ENCODE measurements at places on chromosomes 16 and 17.

- DNase-seq, result no peak
Observed at GRCh38 chr17:79051306-79051705, 23.3 kb upstream of the ENGASE start.

GRCh38 chr17:41512546-41513167 lies 6.0 kb downstream of the KRT15 start:
- no peak for DNase-seq

- no peak for DNase-seq
Observed at GRCh38 chr17:69815406-69815805, 259.6 kb upstream of the KCNJ16 start.

GRCh38 chr17:12459736-12460135 lies 206.0 kb upstream of the MYOCD start:
- DNase-seq, result no peak

- no peak for DNase-seq
Observed at GRCh38 chr16:85698935-85699558, 10.3 kb upstream of the GINS2 start.

DNA sequence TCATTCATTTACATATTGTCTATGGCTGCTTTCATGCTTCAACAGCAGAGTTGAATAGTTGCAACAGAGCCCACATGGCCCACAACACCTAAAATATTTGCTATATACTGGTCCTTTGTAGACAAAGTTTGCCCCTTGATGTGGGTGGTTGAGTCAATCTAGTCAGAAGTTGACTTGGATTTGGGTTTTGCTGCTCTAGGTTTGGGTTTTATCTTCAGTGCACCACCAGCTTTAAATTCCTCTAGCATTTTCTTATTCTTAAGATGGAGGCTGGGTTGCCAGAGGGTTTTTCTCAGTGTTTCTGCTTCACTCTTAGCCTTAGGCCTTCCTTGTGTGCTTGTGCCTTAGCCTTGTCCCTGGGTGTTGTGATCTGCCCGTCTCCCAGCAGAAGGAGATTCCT lies 51.0 kb downstream of the CCDC182 start:
- DNase-seq, result no peak

DNA sequence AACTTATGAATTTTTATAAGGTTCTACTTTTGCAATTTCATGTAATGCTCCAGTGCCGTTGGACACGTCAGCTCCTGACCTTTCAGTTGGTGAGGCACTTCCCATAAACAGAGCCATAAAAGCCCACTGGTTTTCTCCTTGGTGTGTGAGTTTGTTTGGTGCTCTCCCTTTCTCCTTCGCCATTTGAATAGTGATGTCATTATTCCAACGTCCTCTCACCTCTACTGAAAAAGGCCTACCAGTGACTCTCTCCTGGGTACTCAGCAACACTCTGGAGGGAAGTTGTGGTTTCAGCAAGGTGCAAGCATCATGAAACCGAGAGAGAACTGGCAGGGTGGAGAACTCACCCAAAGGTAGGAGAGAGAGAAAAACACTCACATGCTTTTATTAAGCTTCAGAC lies 29.6 kb upstream of the HNF1B start:
- DNase-seq, result no peak

DNA sequence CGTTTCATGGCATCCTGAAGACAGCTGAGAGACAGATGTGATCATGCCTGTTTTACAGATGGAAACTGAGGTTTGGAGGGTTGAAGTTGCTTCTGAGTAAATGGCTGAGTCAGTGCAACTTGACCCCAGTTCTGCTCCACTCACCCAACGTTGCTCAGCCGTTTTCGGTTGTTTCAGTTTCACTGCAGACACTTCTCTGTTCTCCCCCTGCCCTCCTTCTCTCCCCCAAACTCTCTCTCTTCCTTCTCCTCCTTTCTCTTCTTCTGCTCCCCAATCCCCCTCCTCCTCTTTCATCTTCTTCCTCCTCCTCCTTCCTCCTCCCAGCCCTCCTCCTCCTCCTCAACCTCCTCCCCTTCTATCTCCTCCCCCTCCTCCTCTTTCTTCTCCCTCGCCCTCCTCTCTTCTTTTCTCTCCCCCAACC lies 9.4 kb upstream of the CEP20 start:
- DNase-seq, result no peak

DNA sequence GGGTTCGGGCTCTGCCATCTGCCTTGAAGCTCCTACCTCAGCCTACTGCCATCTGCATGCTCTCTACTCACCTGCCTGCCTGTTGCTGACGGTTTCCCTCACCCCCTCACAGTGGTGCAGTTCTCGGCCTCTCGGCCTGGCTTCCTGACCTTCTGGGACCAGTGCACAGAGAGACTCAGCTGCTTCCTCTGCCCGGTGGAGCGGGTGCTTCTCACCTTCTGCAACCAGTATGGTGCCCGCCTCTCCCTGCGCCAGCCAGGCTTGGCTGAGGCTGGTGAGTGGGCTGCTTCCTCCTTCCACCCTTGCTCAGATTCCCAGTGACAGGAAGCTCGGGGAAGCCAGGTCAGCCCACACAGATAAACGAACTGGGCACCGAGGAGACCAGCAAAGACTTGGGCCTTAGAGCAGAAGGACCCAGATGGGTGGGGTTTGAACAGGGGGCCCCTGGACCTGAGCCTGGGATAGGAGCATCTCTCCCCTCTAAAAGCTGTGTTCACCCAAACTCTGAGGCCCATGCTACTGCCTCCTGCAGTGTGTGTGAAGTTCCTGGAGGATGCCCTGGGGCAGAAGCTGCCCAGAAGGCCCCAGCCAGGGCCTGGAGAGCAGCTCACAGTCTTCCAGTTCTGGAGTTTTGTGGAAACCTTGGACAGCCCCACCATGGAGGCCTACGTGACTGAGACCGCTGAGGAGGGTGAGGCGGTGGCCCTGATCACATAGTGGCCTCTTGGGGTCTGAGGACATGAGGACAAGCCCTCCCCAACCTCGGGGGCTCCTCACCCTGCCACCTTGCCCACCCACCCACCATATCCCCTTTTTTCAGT lies 16.4 kb downstream of the RIPOR1 start:
- DNase-seq, result no peak

DNA sequence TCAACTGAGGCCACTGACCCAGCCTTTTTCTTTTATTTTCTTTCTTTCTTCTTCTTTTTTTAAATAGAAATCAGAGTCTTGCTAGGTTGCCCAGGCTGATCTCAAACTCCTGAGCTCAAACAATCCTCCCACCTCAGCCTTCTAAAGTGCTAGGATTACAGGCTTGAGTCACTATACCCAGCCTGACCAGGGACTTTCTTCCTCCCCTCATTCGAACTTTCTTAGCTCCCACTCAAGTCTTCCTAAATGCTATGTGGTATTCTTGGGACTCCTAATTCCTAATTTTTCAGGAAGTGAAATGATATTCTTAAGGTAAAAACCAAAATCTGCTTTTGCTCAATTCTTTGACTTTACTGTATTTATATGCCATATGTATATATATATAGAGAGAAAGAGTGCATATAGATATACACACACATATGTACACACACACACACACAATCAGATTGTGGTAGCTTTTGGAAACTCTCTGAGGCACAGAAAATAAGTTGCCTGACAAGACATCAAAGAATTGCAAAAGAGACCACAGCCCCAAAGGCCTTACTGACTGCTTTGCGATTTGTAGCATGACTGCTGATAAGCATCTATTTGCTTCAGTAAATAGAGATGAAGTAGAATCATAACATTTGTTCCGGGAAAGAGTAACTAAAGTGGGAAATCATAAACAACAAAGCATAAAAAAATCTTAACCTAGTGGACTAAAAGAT lies 9.5 kb upstream of the AMZ2 start:
- DNase-seq, result no peak

DNA sequence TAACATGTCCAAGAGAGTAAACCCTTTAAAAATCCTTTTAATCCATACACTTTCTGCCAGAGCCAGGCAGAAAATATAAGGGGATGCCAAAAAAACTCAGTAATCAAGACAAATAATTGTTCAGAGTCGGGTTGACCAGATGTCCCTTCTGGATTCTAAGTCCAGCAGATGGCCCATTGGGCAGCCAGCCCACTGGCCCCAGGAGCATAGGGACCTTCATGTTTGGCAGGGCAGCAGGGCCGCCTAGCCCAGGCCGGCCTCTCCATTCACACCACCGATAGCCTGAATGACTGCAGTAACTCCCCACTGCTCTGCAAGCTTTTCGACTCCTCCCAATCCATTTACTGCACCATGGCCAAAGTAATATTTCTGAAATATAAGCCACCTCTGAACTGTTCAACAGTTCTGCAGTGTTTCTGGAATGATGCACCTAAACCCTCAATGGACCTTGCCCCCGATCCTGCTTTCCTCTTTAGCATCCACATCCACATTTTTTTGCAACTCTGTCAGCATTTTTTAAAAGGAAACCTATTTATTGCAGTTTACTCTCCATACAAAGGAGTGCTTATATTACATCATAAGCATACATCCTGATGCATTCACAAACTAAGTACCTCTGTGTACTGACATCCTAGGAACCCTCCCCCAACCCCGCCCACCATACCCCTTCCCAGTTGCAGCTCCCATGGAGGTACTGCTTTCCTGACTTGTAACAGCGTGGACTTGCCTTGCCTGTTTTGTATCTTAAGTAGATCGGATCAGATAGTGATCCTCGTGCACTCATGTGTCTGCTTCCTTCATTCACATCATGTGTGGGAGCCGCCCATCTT lies 46.4 kb downstream of the LDHD start:
- no peak for DNase-seq

GRCh38 chr17:80060644-80061043 lies 24.2 kb downstream of the CCDC40 start:
- DNase-seq, result no peak

- DNase-seq, result no peak
Observed at GRCh38 chr17:59888145-59888750, 4.5 kb downstream of the TUBD1 start.

DNA sequence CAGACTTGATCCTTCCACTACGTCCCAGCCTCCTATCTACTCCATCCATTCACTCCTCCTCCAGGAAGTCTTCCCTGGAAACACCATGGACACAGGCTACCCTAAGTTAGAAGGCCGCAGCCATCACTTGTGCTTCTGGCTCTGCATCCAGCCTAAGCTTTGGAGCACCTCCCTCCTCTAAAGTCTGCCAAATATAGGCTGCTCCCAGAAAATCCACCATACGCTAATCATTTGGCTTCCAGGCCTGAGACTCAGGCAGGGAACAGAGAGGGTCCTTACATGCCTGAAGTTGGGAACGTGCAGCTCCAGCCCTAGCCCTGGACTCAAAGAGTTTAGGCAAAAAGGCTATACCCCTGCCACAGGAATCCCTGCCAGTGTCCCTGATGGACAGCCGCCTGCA lies 6.7 kb downstream of the PCGF2 start:
- no peak for DNase-seq

GRCh38 chr17:72538901-72539352 lies 418.1 kb downstream of the SOX9 start:
- DNase-seq, result no peak

GRCh38 chr16:31134625-31135534 lies 647 bp downstream of the PRSS8 start:
- DNase-seq, result no peak

GRCh38 chr17:81523402-81524038 lies 4.7 kb upstream of the FSCN2 start:
- DNase-seq, result no peak

GRCh38 chr16:66426112-66427035 lies 721 bp upstream of the BEAN1 start:
- no peak for DNase-seq

GRCh38 chr17:42472709-42473521 lies 14.2 kb downstream of the ATP6V0A1 start:
- no peak for DNase-seq

DNA sequence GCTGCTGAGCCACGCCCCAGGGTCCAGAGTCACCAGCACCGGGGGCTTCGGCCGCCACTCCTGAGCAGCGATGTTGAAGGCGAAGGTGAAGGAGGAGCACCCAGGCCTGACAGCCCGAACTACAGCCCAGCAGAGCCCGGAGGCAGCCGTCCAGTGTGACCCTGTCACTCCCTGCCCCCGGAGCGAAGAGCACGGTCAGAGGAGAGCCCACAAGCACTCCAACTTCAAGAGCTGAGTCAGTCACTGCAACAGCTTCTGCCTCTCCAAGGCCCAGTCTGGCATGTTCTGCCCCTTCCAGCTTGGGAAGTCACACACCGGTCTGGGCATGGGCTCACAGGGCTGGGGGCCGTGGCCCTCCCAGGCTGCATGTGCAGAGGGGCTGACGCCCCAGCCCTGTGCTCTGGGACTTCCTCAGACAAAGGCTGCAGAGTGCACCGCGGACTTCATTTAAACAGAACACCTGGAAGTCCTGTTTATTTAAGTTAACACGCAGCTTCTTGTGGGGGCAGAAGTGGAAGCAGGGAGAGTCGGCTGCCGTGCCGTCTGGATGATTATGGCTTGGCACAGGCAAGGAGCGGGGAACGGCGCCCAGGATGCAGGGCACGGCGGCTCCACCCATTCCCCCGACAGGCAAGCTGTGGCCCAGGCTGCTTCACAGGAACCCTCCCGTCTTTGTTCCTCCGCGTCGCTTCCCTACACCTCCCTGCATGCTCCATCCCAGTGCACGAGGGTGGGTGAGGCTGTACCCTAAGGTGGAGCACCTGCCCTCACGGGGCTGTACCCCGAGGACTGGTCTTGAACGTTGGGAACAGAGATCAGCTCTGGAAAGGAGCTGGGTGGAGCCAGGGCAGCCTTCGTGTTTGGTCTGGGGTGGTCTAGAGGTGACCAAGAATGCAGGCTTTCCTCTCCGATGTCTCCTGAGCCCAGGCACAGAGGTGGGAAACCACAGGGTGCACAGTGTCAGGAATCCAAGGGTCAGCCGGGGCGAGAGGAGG lies 68.9 kb upstream of the METRNL start:
- no peak for DNase-seq

DNA sequence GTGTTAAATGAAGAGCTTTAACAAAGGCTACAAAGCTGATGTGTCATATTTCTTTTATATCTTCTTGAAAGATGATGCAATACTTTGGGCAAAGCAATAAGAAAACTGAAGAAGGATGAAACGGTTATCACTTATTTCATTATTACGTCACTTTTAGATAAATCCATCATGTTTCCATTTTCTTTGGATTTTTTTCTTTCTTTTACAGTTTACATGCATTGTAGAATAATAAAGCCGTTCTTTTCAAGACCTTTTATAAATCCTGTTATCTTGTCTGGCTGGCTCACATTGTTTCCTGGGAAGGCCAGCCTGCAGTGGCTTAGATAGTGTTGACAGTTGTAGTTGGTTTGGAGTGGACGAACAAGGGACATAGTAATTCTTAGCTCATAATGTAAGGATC lies 28.9 kb downstream of the TANC2 start:
- no peak for DNase-seq

- DNase-seq, result no peak
Observed at GRCh38 chr17:45138911-45139532, 3.5 kb downstream of the ACBD4 start.

All from left forelimb (tissue), 1 donor.